ENCODE measurements at places on chromosomes 3 and 15.

GRCh38 chr3:191740712-191741111 is 279.7 kb downstream of the PYDC2 start:
- DNase-seq = no peak

DNA sequence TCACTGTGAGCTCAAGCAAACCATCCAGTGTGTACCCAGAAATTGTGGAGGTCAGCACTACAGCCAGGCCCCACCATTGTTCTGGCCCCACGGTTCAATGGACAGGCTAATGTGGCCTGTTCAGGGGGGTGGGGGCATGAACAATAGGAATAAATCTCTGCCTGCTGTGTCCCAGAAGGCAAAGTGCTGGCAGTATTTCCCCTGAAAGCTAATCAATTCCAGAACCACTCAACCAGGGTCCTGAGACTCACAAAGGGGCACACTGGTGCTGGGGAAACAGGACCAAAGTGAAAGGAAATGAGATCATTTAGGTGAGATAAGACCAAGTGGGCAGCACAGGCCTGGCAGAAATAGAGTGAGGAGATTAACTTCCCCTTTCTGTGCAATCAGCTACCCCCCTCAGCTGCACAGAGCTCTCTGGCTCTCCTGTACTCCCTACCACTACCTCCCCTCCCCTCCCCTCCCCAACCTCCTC is 11.5 kb downstream of the CRYGS start:
- no peak for DNase-seq

DNA sequence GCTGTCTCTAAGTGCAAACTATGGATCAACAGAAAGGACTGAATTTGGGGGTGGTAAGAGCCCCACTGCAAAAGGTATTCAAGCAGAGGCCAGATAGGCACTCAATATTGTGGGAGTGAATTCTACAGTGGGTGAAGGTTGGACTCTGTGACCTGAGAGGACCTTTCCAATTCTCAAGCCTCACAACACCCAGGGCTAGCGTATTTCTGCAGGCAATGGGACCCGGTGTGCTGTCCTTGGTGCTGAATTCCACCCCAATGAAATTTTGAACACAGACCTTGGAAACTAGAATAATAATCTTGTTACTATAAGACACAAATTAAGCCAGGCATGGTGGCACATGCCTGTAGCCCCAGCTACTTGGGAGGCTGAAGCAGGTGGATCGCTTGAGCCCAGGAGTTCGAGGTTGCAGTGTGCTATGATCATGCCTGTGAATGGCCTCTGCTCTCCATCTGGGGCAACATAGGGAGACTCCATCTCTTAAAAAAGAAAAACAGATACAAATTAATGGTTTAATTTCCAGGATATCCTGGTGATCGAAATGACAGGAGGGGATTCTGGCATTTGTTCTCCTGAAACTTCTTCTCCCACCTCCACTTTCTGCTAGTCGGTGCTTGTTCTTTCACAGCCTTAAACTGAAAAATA is 135.4 kb downstream of the RAB11A start:
- DNase-seq = peak; percentile 16

DNA sequence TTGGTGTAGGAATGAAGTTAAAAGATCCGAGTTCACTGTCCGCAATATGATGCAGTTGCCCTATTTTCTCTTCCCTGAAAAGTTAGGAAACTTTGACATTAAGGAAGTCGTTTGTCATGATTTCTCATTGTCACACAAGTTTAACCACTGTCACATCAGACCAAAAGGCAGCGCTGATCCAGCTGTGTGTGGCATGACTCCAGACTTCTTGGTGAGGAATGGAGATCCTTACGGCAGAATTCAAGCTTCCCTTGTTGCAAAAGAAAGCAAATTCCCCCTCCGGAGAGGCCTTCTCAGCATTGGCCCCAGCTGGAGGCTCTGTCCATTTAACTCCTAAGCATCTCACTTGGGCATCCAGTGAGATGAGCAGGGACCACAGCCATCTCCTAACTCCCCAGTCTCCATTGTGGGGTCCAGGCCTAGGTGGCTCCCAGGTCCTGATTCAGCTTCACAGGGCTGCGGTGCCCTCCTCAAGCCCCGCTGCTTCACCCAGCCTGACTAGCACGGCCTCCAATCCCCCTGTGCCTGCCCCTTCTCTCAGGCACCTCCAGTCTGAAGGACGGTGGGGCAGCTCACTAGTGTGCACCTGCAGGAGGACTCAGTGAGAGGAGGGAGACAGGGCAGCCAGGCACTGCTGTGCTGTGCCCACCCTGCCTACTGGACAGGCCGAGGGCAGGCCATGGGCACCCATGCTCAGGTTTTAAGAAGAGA is 159.5 kb downstream of the CHSY1 start:
- DNase-seq = no peak

- no peak for DNase-seq
Measured at GRCh38 chr3:195081242-195081963, 189.6 kb downstream of the XXYLT1 start.

DNA sequence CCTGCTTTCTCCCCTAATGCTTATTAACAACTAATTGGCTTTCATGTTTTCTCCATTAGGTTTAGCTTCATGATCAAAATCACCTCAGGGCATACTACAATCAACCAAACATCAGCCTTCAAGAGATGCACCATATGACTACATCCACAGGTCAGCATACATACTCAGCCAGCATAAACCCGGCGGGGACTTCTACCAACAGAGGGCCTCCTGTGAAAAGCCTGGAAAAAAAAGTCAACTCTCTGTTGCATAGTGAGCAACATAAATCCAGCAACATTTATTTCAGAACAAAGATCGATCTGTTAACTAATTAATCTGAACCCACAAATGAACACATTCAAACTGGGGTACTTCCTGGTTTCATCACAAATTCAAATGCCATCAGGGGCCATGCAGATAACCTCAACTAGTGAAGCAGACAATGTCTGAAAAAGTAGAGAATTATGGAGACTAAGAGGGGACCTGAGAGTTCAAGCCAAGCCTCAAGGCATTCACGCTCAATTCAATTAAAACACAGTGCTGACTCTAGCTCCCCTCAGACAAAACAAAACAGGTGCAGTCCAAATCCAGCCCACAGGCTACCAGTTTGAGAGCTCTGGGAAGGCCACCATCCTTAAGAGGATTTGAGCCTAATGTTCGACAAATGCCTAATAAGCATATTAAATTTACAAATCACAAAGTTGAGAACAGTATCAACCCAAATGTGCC is 124.5 kb downstream of the MAGI1 start:
- no peak for DNase-seq

- DNase-seq = no peak
Measured at GRCh38 chr15:58873267-58873666, 60.2 kb downstream of the SLTM start.

DNA sequence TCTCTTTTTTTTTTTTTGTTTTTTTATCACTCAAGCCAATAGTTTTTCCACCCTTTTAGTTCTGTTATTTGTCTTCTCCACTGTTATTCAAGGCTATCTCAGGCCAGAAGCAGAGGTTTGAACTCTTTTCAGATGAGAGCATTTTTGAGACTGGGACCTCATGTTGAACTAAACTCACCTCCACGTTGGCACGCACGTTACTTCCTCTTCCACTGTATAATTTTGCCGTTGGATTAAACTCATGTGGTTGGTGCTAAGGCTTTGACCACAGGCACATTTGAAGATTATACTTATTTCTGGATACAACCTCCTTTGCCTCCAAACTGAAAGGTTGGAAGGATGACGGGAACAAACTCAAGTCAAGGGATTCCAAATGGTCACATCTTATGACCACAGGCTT is 501.3 kb upstream of the TPRG1 start:
- DNase-seq = no peak

DNA sequence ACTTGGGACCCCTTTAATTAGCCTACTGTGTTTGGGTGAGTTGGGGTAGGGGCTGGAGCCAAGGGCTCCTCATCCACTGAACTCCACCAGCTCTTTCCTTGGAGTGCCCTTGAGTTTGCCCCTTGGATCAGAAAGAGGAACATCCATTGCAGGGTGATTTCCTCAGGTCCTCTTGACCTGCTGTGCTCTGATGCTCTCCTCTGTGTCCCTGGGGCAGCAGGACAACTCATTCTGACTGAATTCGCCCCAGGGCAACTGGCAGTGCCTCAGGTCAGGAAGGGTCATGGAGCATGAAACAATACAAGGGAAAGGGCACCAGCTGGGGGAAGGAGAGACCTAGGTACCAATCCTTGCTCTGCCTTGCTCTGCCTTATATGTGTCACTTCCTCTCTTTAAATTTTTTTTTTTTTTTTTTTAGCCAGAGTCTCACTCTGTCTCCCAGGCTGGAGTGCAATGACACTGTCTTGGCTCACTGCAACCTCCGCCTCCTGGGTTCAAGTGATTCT is 47.8 kb downstream of the BSN start:
- DNase-seq = no peak

GRCh38 chr3:60759439-60759838 is 491.8 kb downstream of the FHIT start:
- DNase-seq = no peak

DNA sequence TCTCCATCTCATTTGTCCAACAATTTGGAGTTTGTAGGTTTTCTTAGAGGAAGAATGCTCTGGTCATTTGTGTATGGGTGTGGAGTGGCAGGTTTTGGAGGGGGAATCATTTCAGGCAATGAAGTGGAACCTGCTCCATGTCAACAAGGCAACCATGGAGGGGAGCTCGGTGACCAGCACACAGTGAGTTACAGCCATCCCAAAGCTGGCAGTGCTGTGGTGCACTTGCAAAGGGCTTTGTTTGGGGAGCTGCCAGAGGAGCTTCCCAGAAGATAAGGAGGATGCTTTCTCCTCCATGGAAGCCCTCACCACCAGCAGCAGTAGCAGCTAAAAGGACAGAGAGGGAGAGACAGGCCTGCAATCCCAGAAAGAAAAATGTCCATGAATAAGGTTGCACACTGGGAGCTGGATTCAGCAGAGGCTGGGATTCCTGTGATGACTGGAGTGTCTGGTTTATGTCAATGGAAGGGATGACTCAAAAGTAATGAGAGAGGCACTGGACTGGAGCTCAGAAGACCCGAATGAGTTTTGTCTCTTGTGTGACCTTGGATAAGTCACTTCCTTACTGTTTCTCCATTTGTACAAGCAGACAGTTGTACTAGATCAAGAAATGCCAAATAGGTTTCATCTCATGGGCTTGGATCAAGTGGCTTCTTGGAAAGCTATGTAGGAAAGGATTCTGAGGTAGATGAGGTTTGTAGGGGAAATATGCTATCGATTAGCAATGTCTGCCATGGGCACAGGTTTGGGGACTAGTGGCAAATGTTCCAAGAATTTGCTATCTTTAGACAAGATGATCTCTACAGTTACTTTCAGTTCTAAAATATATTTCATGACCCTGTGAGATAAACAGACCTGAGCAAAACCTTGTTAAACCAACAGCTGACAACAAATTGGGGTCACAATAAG is 27.2 kb upstream of the UBE2Q2 start:
- no peak for DNase-seq

DNA sequence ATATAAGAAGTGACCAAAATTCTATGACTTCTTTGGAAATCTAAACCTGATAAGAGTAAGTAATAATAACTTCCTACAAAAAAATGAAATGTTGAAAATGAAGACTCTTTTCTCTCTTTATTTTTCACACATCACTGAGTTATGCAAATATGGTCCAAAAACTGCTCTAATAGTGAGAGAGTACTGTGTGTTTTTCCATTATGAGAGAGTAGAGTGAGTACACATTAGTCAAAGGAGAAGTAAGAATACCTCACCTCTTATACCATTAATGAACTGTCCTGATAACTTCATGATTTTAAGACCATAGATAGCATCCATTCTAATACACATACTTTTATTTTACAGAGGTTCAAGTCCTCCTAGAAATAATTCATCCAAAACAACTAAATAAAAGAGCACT is 1310.2 kb downstream of the SI start:
- no peak for DNase-seq

DNA sequence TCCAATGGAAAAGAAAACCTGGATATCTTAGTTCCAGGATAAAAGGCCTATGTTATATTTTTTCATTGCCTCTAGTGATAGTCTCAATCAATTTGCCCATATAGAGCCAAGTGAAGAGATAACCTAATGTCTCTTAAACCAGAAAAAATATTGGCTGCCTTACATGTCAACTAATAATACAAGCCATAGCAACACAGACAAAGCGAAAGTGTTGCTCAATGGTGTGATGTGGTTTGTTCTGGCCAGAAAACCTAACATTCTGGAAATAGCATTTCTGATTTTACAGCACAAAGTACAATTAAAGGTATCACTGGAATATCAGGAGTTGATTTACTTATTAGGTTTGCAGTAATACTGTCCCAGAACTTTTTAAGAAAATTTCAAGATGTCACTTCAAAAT is 101.5 kb downstream of the ATP8B4 start:
- no peak for DNase-seq

DNA sequence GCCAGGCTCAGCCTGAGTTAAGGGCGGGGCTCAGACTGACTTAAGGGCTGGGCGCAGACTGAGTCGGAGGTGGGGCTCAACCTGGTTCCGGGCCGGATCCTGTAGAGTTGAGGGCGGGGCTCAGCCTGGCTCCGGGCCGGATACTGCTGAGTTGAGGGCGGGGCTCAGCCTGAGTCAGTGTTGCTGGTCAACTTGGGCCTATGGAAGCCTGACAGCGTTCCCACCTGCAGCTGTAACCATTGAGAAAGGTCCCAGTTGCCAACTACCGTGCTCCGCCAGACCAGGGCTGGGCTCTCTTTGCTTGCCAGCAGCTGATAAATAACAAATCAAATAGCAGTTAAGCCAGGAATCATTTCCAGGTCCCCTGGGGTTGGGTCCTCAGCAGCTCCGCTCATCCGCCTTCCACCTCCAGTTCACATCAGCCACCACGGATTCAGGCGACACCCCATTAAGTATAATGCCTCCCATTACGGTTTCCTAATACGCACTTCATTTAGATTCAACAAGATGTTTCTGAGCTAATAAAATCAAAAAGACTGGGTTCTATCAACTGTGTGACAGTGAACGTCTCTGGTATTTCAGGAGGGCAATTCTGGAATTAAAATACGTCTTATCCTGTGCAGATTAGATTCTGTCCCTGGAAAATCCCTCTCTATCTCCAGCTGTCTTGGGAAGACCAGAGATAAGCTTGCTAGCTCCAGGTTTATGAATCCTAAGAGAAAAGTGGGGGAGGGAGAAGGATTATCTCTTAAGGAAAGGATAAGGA is 7.3 kb downstream of the GRIP2 start:
- DNase-seq = no peak

- DNase-seq = no peak
Measured at GRCh38 chr3:10926811-10927521, 65.6 kb upstream of the SLC6A1 start.
